Stimulated activated CD8-positive, alpha-beta memory T cell treated with anti-CD3 and anti-CD28 coated beads, Interleukin-15, amount 100 ng/mL, for 4 hours (primary cell): ENCODE measurements at places on chromosomes 12 and 14.

DNA sequence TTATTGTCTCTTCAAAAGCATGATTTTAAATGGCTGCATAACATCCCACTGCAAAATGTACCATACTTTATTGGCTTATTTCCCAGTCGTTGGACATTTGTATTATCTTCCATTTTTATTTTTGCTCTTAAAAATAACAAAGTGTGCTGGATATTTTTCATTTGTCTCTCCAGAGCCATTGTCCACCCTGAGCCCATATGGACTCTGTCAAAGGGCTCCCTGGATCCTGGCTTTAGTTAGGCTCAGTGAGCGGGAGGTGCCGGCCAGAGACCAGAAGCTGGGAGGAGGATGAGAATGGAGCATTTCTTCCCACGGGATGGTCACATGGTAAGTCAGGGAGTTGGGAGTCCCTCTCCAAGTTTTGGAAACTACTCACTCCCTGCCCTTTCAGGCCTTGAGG is 296.9 kb downstream of the NUAK1 start:
- no peak for DNase-seq

GRCh38 chr14:53295985-53296582 is 143.0 kb upstream of the DDHD1 start:
- no peak for DNase-seq

GRCh38 chr14:89268514-89268913 is 148.5 kb downstream of the FOXN3 start:
- no peak for DNase-seq

GRCh38 chr12:57777367-57777766 is 5.0 kb downstream of the EEF1AKMT3 start:
- no peak for DNase-seq

- no peak for DNase-seq
These were observed 52.9 kb downstream of the ABCC9 start for GRCh38 chr12:21888276-21888863.

DNA sequence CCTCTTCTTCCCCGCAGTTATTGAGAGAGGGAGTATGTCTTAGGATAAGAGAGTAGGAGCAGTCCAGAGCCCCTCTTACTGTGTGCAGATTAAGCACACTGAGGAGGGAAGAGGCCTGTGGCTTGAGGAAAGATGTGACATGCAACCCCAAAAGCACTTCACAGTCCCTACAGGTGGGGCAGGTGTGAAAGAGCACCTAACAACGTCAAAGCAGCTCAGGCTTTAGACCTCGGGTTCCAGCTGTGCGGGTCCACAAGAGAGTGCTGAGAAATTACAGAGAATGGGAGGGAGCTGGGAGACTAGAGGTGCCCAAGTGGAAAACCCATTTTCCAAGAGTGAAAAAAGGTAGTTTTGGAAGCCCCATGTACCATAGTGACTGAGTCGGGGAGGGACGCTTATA is 127.6 kb downstream of the SLC25A47 start:
- no peak for DNase-seq

GRCh38 chr14:59098377-59098776 is 90.1 kb upstream of the DAAM1 start:
- no peak for DNase-seq

- DNase-seq = no peak
These were observed 240.4 kb downstream of the ASCL1 start for GRCh38 chr12:103197725-103198388.

DNA sequence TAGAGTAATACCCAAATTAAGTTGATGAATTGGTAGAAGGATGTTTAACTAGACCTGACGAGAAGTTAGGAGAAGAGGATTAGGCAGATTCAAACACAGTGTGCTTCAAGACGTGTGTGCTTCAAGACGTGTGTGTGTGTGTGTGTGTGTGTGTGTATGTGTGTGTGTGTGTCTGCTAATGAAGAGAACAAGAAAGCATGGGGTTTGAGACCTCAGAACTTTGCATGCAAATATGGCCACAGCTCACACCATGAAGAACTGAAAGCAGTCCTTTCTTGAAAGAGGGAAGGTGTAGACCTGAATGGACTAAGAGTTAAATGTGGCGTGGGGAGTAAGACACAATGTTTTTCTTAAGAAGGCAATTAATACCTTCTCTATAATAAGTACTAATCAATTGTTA is 32.5 kb upstream of the SSPN start:
- no peak for DNase-seq

DNA sequence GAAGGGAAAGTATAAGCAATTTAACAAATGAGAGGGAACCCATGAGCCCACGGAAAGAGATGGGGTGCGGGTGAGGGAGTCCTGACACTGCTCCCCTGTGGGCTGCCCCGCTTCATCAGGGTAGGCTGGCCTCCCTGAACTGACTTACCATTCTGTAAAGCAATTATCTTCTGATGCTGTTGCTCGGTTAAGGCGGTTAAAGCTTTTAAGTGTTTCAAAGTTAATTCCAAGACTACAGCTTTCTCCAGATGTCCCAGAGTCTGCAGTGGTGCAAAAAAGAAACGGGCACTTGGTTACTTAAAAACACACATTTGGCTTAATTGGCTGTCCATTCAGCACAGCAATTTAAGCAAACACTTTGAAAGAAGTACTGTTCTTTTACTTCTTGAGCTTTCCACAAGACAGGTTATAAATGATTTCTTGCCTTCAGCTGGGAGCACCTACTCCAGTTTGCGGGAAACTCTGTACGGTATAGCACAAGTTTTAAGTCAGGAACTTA is 1.3 kb downstream of the BHLHE41 start:
- no peak for DNase-seq

DNA sequence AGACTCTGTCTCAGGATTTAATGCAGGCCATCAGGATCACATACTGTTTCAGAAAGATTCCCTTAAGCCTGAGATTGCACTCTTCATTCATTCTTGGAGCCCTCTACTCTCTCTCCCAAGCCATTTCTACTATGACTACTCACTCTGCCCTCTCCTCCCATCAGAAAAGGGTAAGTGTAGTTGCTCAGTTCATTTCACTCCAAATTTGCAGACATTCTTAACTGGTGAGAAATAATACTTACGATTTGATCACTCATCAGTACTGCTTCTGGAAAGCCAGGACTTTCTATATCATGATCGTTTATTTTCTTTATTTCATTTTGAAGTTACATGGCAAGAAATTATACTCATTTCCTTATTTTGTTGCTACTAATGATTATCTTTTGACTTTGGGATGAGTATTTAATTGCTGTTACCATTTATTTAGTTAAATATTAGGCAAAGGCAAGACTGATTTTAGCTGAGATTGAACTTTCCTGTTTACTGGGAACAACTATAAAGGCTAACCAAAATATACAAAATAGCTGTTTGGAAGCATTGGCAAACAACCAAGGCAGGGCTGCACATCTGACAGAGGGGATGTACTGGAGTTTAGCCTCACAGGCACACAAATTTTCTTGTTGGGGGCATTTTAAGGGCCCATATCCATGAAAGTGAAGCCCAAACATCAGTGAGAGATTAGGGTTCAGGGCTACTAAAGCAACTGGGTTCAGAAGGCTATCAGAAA is 4.1 kb upstream of the RERG start:
- DNase-seq = no peak

GRCh38 chr12:132309596-132310086 is 19.7 kb downstream of the GALNT9 start:
- DNase-seq = no peak

GRCh38 chr14:80844872-80845271 is 96.7 kb downstream of the CEP128 start:
- no peak for DNase-seq

DNA sequence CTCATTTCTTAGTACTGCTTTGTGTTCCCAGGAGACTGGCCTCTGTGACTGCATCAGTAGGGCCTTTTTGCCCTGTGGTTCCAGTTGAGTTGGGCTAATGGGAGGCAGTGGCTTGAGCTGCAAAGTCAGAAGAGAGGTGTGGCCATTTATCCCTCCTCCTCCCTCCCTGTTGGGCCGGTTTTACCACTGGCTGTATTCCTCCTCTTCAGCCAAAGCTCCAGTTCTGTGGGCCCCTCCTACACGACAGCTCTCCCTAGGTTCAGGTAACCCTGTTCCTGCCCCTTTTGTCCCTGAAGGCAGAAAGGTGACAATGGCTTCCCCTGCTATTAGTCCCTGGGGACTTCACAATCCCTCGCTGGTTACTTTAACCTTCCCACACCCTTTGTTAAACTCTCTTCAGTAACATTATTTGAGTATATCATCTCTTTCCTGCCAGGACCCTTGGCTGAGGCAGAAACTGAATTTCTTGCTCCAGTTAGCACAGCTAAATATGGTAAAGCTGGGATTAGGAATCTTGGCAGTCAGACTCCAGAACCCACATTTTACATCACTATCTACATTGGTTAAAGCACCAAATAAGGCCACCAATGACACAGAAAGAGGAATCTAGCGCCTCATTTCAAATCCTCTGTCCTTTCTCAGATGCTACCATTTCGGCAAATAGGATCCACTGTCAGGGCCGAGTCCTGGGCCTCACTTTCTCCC is 121.9 kb upstream of the SLC35F4 start:
- DNase-seq = no peak

GRCh38 chr14:28608851-28609828 is 157.4 kb upstream of the FOXG1 start:
- no peak for DNase-seq

GRCh38 chr12:130181211-130181610 is 18.9 kb downstream of the FZD10 start:
- DNase-seq = no peak

DNA sequence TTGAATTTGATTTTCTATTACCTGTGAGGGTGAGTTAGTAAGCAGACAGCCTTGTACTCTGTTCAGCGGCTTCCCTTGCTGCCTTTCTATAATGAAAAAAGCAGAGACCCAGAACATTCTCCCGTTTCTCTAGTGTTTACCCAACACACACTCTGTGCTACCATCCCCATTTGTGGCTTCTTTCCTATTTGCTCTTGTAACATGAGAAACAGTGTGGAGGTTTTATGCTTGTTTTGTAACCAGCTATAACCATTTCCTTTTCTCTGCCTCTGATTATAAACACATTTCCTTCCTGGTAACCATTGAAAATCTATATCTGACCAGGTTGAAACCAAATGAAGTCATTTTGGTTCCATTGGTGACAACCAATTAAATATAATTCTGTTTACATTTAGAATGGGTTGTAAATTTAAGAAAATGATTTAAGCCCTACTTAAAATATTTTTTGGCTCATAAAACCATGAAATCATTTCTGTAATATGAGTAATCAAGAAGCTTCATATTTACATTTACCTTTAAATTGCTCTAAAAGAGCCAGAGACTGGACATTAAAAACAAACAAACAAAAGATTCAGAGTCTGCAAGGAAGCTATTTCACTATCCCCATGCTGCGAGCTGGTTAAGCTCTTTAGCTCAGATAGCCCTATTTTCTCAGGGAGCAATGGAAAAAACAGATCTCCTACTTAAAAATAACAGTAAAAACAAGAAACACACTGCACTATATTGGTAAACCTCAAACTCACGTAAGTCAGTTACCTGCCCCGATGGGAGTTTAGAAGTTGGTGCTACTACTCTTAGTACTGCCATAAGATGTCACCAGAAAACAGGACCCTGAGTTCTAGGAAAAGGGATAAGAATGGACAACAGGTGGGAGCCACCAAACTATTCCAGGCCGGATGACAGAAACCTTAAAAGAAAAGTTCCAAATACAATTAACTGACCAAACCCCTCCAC is 206.5 kb upstream of the EEA1 start:
- no peak for DNase-seq
